ENCODE measurements at places on chromosomes 16 and 17.

GRCh38 chr17:37750768-37751475 is 6.1 kb upstream of the HNF1B start:
- no peak for DNase-seq

- DNase-seq: no peak
These were observed 79.4 kb downstream of the SLC5A11 start for GRCh38 chr16:24925163-24925562.

- no peak for DNase-seq
These were observed 1950.1 kb downstream of the TP53TG3F start for GRCh38 chr16:35409503-35409902.

DNA sequence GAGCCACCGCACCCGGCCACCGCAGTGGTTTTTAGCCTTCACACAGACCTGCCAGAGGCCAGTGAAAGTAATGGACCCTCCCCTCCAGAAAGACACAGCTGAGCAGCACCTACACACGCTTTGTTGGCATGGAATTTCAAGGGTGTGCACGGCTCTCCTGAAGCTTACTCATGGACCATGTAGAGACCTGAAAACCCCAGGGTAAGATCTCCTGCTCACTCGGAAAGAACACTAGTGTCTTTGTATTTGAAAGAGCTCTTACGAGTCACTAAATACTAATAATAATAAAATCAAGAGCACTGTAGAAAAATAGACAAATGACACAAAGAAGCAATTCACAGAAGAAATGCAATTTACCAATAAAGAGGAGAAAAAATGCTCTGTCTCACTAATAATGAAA is 20.0 kb downstream of the SLC43A2 start:
- no peak for DNase-seq

DNA sequence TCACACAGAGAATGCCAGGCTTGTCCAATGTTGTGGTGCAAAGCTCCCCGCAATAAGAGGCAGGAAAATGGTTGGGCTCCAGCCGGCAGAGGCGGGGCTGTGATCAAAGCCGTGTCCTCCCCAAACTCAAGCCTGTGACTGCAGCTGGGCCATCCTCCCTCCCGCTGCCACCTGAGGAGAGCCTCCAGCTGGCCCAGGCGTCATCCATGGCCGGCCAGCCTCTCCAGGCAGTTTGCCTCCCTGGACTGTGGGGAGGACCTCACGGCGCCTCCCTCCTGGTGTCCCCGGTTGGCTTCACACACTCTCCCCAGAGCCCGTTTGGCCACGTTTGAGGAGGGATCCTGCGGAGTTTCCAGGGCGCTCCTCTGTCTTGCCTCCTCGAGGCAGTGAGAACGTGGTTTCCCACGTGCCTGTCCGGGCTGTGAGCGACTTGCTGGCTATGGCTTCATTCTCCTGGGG is 134.1 kb downstream of the IRF8 start:
- no peak for DNase-seq

GRCh38 chr17:70938336-70938735 is 769.0 kb downstream of the KCNJ2 start:
- DNase-seq: no peak

- DNase-seq: no peak
These were observed 403.6 kb upstream of the MON1B start for GRCh38 chr16:76787394-76787793.

DNA sequence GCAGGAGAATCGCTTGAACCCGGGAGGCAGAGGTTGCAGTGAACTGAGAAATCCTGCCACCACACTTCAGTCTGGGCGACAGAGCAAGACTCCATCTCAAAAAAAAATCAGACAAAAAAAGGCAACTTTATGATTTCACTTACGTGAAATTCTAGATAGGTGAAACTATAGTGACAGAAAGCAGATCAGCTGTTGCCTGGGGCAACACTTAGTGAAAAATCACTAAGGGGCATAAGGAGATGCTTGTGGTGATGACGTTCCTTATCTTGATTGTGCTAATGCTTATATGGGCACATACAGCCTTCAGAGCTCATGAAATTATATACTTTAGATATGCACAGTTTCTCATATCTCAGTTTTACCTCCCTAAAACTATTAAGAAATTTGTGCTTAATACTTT is 41.6 kb upstream of the SLC5A10 start:
- no peak for DNase-seq

DNA sequence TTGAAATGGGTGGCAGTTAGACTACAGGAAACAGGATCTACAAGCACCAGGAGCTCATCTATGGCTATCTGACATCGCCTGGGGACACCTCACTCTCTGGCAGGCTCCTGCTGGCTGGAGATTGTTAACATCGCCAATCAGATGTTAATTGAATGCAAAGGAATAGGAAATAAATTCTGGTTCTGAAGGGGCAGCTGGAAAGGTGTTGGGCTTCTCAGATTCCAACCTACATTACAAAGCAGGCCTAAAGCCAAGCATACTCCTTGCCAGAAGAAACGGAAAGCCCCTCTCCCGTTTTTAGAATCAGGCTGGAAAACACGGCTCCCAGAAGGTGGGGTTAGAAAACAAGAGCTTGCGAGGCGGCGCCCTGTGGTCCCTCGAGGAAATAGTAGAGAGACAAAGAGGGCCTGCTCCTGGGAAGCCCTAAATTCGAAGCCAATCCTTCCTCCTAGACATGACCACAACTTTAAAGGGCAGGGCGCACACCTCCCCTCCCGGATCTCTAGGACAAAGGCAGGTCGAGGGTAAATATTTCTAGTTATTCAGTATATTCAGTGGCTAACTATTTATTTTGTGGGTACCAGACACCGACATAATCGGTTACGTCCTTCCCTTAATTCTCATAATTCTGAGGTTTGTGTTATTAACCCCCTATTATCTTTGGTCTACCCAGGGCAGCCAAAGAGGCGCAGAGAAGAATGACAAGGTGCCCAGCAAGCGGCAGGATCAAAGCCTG is 763 bp upstream of the TOM1L1 start:
- peak; percentile 25 for DNase-seq

DNA sequence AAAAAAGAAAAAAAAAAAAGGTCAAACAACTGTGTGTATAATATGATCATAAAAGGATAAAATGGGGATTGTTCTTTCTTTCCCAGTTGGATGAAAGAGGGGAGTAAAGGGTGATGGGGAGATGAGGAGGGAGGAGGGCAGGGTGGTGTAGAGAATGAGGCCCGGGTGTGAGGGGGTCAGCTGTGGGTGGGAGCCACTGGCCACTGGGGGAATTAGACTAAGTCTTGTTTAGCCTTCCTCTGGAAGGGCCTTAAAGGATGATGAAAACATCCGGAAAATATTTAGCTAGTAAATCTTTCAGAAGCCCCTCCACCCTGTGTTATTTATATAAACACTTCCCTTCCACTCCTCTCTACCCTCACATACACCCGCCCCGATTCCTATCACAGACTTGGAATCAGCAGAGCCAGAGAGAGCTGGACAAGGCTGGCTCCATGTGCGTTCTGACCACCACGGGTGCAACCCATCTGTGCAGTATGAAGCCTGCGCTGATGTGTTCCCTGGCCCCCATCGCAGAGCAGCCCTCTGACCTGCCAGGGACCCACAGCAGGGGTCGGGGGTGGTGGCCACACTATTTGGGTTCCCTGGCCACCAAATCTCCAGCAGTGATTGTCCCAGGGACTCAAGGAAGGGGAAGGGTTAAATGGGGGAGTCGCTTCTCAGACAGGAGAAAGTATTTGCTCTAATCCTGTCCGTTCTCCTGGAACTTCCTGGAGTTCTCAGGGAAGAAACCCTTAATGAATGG is 72.7 kb downstream of the GAS7 start:
- no peak for DNase-seq

- DNase-seq: no peak
These were observed at the start of gene SLFN13 for GRCh38 chr17:35448214-35448898. Gene SLFN13 (minus strand): TSS chr17:35448766. CDS start chr17:35445680, 3,086 bp downstream.

- DNase-seq: no peak
These were observed 22.5 kb downstream of the HEXIM2 start for GRCh38 chr17:45184144-45184543.

- DNase-seq: no peak
These were observed 12.8 kb downstream of the SLC7A6OS start for GRCh38 chr16:68297908-68298307.

DNA sequence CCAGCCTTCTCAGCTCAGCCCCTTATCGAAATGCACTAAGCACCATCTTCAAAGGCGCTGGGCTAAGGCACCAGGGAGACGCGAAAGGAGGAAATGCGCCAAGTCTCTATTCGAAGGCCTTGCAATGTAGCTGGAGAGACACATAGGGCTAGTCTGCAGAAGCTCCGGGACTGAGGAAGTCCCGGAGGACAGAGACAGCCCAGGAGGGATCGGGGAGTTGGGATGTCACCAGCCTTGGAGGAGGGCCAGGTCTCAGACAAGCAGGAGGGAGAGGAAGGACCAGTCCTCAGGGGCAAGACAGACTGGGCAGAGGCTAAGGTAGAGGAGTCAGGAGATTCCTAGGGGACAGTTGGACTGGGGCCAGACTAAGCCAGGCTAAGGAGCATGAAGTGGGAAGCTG is 8.5 kb downstream of the C17orf100 start:
- no peak for DNase-seq

DNA sequence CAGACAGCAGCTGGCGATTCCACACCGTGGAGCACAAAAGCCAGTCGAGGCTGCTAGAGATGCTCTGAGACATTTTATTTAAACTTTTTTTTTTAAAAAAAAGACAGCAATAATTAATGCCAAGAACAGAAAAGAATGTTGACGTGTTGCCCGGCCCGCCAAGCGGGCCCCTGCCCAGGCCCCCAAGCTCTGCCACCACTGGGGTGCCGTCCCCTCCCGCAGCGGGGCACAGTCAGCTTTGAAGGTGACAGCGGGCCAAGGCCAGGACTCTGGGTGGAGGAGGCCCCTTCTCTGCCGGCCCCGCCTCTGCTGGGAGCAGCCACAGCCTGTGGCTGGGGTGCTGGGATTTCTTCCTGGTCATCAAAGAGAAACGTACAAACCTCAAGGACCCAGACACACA is 9.8 kb downstream of the RNF166 start:
- DNase-seq: no peak

DNA sequence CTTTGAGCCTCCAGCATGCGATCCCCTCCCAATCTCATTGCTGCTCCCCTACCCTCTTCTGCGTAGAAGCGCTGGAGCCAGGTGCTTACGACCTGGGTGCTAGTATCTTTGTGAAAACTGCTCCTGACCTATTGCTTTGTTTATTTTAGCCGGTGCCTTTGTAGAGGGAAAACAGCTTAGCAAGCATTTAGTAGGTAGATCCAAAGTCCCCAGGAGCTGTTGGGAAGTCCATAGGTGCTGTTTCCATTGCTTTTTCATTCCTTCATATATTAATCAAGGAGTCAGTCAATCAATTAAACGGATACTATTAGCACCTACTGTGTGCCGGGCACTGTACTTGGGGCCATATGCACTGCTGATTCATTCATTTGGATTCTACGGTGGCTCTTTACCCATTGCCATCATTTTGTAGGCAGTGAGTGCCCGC is 497.6 kb downstream of the WWOX start:
- DNase-seq: no peak

DNA sequence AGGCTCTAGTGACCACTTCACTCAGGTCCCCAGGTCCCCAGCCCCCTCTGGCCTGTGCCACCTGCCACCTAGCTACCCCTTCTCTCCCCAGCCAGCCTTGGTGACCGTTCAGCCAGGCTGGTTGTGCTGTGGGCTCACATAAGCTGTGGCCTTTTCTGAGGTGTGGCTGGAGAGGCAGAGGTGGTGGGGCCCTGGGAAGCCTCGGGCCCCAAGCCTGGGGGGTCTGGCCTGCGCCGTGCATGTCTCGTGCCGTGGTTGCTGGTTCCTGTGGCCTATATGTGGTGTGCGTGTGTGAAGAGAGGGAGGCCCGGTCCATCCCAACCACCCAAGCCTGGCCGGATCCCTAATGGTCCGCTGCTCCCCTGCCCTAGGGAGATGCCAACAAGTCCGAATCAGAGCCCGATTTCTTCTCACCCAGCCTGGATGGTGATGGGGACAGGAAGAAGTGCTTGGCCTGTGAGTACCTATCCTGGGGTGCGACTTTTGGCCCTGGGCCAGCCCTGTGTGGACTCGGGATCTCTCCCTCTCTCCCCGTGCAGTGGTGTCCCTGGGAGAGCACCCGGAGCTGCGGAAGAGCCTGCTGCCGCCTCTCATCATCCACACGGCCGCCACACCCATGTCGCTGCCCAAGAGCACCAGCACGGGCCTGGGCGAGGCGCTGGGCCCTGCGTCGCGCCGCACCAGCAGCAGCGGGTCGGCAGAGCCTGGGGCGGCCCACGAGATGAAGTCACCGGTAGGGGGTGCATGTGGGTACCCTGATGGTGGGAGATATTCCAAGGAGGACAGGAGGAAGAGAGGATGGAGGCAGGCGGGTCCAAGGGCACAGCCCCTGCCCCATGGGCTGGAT is 35.9 kb downstream of the CACNA1G start:
- no peak for DNase-seq

DNA sequence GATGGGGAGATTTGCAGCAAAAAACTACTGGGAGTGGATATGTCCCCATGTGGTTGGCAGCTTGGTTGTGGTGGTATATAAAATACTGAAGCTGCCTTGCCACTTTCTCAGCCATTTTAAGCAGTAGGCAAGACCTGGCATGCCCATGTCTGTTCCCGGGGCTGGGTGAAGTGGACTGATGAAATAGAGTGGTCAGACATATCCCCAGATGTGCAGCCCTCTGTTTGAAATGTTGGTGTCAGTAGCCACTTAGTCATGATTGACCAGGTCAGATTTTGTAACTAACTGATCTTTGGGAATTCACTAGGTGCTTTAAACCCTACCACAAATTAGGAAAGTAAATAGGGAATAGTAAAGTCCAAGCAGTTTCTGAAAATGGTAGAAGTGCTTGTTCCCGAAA is 151.6 kb downstream of the PHKB start:
- DNase-seq: no peak

- no peak for DNase-seq
These were observed 20.5 kb upstream of the BLMH start for GRCh38 chr17:30312226-30312625.

GRCh38 chr17:48270899-48271298 is 159.1 kb downstream of the SKAP1 start:
- no peak for DNase-seq

- DNase-seq: no peak
These were observed 21.7 kb upstream of the UBTF start for GRCh38 chr17:44241106-44241624.

- DNase-seq: no peak
These were observed 57.2 kb downstream of the ABCC1 start for GRCh38 chr16:16006650-16007049.
